ENCODE measurements at places on chromosomes 11 and 22. TPM values are rescaled to one million over a fixed set of nuclear protein-coding genes. Genes with fewer than 3 reads are reported as not detected.

GRCh38 chr22:23708270-23708669, 17.5 kb downstream of the RGL4 start:
- DNase-seq, result no peak

The TMEM86A gene
- total RNA-seq, result 2.0 TPM

- DNase-seq, result no peak
These were observed 32.6 kb downstream of the USH1C start for GRCh38 chr11:17511571-17511970.

GRCh38 chr11:5486003-5486402, 2.5 kb upstream of the OR52D1 start:
- DNase-seq, result no peak

The NOX4 gene
- total RNA-seq, result 1.3 TPM

DNA sequence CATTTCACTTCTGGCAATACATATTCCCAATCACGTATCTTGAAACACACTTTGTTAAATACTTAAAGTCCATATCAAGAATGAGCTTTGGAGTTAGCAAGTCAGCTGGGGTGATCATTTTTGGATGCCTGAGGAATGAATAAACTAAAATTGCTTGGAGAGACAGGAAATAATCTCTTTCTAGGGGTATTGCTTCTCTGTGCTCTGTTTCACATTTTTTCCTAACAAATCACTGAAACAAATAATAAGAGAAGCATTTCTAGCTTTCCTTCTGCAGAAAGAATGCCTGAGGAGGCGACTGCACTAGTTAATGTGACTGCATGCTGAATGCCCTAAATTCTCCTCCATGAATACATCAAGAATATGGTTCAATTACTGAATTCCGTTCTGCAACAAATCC, 541.4 kb upstream of the CCDC90B start:
- DNase-seq, result no peak

The POU2AF1 gene
- total RNA-seq, result 0.33 TPM

- DNase-seq, result no peak
These were observed 29.1 kb upstream of the COMT start for GRCh38 chr22:19912271-19912999.

- DNase-seq, result no peak
These were observed 17.8 kb downstream of the CCDC15 start for GRCh38 chr11:124971810-124972209.

The DDTL gene
- 0.83 TPM for total RNA-seq

DNA sequence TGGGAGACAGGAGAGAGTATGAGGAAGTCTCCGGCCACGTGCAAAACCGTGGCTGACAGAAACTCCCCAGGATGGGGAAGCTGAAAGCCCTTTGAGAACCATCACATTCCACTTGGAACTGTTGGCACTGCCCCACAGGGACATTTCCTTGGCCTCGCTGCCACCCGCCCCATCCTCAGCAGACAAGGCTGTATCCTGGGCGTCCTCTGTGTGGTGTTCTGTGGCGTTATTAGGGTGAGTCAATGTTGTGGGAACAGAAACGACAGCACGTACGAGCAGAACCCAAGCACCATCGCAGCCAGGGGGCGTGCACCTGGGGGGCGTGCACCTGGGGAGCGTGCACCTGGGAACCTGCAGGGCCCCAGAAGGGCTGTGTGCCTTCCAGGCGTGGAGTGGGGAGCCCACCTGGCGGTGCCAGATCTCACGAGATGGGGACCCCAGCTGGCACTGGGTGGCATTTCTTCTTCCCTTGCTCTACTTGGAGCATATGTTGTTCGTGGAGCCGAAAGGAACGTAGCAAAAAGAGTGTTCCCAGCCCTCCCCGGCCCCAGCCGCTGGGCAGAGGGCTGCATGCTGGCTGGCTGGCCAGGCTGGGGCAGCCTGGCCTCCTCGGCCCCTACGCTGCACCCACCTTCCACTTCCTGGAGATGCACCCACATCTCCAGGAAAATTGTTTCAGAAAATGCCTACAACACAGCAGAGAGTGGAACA, 35.4 kb downstream of the NFAM1 start:
- peak; percentile 19 for DNase-seq

- no peak for DNase-seq
These were observed 63.0 kb downstream of the MICAL3 start for GRCh38 chr22:17961446-17961729.

The GNB1L gene
- total RNA-seq, result 7.8 TPM

GRCh38 chr11:69617682-69618081, 23.3 kb upstream of the CCND1 start:
- DNase-seq, result no peak

The SCGB1D2 gene
- total RNA-seq, result not detected

DNA sequence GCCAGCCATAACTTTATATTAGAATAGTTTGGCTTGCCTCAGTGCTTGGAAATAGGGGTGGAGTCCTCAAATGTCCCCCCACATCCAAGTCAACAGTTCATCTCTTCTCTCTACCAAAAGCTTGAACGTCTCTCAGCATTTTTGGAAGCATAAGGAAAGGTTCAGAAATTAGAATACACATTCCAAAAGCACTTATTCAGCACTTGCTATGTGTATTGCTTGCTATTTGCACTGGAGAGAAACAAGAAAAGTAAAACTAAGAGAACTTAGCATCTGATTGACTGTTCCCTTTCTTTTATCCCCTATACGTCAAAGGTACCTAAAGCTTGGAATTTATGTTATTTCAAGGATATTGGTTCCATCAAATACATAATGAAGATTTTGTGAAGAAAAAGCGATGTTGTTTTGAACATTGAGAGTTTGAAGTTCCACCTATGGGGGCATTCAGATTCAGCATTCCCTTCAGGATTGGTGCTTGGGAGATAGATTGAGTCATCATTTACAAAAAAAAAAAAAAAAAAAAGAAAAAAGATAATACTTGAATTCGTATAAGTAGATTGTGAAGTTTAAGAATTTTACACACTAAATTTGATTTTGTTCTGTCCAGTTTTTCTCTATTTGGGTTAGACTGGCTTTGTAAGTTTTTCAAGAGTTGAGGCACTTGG, 1.3 kb downstream of the TBRG1 start:
- DNase-seq, result no peak

DNA sequence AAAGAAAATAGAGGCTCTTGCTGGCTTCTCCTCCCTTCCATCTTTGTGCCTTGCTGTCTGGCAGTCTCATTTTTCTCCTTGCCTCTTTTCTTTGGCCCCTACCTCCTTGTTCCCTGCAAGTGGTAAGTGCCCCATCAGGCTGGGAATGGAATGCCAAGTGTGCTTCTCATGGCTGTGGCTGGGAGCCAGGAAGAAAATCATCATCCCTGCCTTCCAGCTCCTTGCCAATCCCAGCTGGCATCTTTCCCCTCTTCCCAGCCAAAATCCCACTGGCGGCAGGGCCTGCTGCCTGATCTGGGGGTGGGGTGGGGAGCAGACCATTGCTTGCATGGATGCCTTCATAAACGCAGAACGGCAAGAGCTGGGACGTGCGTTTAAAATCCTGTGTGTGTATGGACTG, 27.0 kb upstream of the SLC25A18 start:
- no peak for DNase-seq

DNA sequence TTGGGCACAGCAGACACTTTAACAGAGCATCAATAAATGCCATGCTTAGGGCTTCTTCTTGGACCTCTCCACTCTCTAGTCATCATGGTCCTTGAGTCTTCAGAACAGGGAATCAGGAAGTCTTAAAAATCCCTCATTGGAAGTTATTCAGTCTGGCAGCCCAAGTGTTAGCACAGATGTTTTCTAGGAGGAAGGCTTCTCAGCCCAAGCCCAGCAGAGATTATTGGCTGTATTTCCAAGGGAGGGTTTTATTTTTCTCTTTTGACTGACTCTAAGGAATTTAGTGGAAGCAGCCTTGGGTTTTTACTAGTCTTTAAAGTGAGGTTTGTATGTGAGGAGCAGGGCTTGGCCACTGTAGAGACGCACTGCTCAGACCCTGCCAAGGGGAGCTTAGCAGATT, 41.9 kb downstream of the CEP164 start:
- no peak for DNase-seq

DNA sequence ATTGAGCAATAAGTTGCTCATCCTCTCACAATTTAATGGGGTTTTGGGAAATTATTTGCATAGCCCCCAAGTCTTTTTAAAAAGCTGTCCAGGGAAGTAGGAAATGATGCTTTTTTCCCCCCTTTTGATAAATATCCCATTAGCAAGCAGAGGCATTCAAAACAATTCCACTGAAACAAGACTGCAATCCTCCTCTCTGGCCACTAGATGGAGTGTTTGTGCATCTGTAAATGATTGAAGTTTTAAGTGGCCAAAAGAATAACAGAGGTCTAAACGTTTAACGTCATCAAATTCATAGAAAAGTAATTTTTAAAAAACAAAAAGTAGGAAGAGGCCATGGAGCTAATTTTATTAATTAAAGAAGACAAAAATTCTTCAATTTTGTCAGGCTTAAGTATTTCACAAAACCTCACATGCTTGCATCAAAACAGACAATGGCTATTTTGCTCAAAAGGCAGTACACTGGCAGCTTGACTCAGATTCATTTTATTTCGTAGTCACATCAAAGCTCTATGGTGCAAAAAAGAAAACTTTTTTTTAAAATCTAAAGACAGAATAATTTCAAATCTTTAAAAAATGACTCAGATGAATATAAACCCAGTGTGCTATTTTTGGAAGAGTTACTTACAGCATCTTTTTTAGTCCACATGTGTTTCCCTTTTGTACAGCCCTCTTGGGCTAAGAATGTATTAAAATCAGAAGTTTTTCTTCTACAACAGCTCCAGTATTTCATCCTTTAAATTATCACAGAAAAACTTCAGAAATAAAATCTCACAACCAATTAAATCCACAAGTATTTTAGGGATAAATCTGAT, 17.8 kb downstream of the CHORDC1 start:
- DNase-seq, result peak; percentile 35

The GAB4 gene
- total RNA-seq, result not detected

- DNase-seq, result no peak
These were observed 1.6 kb downstream of the SPI1 start for GRCh38 chr11:47376525-47377371.

The CYP2D6 gene
- 2.7 TPM for total RNA-seq

- no peak for DNase-seq
These were observed 104.6 kb downstream of the ATG16L2 start for GRCh38 chr11:72918851-72919250.

The OR4C46 gene
- total RNA-seq, result not detected

The ARRB1 gene
- 3.9 TPM for total RNA-seq

The USH1C gene
- not detected for total RNA-seq

DNA sequence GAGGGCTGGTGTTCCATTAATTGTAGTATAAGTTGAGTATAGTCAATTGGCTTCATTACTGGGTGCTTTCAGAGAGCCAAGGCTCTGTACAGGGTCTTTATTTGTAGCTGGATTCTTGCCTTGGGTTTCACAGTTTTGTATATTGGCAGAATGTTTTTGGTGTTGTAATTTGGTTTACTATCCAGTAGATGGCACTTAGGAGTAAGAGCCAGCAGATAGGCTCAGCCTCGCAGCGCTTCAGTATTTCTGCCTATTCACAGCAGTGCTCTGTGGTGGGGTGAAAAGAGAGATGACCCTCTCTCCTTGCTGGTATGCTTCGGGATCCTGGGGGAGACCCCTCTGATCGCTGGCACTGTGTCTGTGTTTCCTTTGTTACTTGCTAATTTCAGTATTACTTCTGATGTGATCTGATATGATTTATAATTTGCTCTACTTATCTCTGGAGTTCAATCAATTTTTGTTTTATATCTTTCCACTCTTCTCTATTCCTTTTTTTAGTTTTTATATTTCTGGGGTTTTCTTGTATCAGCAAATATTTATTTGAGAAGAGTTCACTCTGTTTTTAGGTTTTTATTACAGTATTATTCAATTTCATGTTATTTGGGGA, 52.2 kb downstream of the ANO5 start:
- peak; percentile 12 for DNase-seq

DNA sequence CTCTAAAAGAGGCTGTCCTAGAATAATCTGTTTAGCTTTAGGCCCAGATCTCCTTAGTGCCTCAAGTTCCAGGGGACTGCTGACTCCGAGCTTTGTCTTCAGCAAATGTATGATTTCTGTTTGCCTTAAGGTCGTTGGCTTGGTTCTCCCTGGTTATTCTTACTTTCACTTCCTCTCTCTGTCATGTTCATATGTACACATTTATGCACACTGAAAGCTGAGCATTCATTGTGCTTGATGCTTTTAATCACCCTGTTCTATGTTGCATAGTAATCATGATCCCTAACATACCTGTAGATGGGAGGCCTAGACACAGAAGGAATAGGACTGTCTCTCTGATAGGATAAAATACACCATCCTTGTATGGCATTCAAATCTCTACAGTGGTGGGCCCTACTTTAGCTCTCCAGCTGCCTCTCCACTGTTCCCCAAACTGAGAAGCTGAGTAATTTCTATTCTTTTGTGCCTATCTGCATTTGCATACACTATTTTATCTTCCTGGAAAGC, 7.2 kb downstream of the PPFIBP2 start:
- no peak for DNase-seq

DNA sequence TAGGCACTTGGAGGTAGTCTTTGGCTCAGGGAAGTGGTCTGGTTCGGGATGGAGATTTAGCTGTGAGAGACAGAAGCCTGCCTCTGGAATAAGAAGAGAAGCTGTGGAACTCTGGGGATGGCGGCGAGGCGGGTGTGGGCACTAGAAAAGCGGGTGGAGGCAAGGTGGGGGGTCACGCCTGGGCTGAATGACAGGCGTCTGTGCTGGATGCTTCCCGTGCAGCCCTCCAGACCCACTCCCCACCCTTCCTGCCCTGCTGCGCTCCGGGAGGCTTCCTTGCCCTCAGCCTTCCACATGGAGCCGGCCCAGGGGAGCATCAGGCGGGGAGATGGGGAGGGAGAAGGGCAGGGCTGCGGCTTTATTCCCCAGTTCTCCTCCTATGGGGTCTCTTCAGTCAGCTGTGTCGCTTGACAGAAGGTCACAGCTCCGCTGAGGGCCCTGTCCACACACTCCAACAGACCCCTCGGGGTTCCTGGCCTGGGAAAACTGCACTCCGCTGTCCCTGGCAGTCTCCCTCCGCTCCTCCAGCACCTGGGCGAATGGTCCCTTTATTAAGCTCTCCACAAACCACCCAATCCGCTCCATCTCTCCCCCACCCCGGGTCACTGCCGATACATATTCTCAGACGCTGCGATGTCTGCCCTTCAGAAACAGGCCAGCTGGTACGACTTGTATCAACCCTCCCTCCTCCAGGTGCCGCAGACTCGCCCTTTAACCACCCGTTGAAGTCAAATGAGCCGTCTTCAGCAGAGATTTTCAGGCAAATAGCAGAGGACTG, 6.2 kb downstream of the DNAJB13 start:
- DNase-seq, result no peak

The PLAAT4 gene
- total RNA-seq, result 1.3 TPM

The RAC2 gene
- 119 TPM for total RNA-seq

GRCh38 chr22:37545703-37546436, 14.4 kb upstream of the CDC42EP1 start:
- peak; percentile 73 for DNase-seq

The CALCB gene
- total RNA-seq, result 0.33 TPM

- DNase-seq, result no peak
These were observed 31.8 kb downstream of the PPFIBP2 start for GRCh38 chr11:7545611-7546010.

The TBX1 gene
- total RNA-seq, result 0.17 TPM

- DNase-seq, result no peak
These were observed 1.8 kb upstream of the GP1BB start for GRCh38 chr22:19721330-19722177.

Data from mammary epithelial cell (primary cell).